ENCODE measurements at places on chromosomes 4 and X.

- no peak for DNase-seq
These were observed 28.2 kb downstream of the ANXA5 start for GRCh38 chr4:121668368-121669162.

DNA sequence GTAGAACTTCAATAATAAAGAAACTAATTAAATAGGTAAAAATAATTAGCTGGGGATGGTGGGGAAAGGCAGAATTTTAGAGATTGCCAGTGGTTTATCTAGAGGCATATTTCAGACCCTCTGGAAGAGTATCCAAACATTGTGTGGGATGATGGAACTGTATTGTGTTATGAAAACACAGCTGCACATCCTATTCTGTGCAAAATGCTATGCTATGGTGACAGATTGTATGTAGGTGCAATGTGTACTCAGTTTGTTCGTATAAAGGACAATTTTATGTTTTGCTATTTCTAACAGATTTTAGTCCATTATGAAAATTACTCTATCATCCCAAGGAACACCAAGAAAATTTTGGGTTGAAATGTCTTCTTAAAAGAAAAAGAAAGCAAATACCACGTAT, 1054.7 kb downstream of the PDHA2 start:
- no peak for DNase-seq

DNA sequence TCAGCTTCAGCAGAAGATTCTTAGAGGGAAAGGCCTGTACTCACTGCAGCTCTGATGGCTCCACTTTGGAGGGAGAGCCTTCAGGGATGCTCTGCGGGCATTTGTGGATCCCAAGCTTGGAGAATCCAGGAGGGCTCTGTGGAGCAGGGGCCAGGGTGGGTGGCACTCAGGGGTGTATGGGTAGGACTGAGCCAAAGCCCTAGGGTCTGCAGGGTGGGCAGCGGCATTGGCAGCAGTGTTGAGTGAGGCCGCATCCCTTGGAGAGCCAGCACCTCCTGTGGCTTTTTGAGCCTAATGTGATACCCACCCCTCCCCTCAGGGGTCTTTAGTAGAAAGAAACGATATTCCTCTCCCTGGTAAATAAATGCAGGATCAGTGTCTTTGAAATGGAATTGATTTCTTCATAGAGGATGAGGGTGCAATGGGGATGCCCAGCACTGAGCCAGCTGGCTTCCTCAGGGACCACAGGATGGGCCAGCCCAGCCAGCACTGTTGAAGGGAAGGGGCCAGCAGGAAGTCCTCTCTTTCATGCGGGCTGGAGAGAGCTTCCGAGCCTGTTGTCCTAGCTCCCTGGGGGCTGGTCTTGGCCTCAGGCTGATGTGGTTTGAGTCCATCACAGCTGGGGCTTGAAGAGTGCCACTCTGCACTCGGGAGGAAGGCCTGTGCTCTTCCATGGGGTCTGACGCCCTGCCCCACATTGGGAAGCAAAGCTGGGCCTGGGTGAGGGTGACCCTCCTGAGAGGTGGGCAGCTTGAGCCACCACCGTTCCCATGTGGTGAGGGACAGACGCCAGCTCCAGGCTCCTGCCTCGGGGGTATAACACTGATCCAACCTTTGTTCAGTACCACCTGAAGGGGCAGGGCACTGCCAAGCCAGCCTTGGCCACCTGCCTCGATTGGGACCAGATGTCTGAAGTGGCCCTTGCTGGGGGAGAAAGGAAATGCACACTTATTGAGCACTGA, 49.5 kb downstream of the PSAPL1 start:
- no peak for DNase-seq

GRCh38 chr4:185566972-185567371, 31.7 kb upstream of the PDLIM3 start:
- DNase-seq: no peak

GRCh38 chr4:16721613-16722291, 176.7 kb downstream of the LDB2 start:
- no peak for DNase-seq

Measured in SHP77 (cell line).